ENCODE measurements at places on chromosomes 11 and 22. TPM values are rescaled to one million over a fixed set of nuclear protein-coding genes. Genes with fewer than 3 reads are reported as not detected.

- DNase-seq: peak; percentile 7
These were observed 112.9 kb upstream of the DDI1 start for GRCh38 chr11:103923451-103923931.

DNA sequence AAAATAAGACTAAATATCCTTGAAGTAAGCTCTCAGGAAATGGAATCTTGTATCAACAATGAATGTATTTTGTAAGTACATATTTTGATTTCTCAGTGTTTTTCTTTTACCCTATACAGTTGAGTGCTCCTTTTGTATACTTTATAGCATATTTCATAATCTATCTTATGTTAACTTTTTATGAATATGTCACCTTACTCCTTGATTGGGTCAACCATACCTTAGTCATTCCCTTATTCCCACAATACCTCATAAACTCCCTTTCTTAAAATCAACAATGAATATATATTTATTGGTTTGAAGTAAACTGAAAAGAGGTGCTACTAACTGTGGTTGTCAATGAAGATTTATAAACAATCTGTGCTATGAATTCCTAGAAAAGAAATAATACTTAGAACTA, 686.2 kb downstream of the METTL15 start:
- DNase-seq: no peak

- DNase-seq: no peak
These were observed 3.9 kb downstream of the HTATIP2 start for GRCh38 chr11:20367313-20367948.

DNA sequence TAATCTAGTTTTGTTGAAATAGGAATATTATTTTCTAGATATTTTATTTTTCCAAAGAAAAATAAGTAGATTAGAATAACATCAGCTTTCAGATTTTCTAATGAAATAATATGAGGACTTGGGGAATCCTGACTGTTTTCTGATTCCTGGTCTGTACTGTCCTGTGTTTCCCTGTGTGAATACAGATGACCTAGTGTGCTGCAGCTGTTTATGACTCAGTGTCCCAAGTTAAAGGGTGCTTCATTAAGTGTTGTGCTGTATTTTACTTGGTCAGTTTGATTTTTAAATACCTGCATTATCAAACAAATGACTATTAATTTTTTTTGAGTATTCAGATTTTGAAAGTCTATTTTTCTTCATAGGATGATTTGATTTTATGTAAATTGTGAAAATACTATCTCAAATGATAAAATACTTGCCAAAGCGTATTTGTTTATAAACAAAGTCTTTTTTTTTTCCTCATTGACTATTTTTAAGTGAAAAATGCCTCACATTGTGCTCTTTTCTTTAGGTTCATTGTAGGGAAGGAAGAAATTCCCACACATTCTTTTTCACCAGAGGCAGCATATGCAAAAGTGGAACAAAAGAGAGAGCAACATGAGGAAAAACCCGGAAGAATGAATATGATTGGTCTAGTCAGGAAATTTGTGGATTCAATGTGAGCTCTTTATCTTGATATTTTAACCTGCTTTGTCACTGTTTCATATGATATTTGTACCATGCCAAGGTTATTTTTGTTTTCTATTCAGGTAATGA, 264.2 kb downstream of the TMEM135 start:
- DNase-seq: peak; percentile 37

DNA sequence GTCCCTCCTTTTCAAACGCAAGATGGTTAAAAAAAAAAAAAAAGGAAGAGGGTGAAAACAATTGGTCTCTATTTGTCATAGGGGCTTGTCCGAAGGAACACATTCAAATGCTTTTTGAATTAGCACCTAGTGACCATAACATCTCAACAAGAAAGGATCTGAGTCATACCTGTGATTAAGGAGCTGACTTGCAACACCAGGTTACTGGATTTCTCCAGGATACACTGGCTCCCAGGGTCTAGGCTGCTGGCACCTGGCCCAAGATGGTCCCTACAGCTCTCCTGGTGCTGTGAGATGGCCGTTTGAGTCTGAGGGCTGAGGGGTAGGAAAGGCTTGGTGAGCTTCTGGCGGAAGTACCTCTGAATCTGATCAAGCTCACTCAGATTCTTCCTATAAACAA, 28.4 kb upstream of the UCP3 start:
- no peak for DNase-seq

- no peak for DNase-seq
These were observed 30.1 kb upstream of the KCNJ11 start for GRCh38 chr11:17418444-17419081.

DNA sequence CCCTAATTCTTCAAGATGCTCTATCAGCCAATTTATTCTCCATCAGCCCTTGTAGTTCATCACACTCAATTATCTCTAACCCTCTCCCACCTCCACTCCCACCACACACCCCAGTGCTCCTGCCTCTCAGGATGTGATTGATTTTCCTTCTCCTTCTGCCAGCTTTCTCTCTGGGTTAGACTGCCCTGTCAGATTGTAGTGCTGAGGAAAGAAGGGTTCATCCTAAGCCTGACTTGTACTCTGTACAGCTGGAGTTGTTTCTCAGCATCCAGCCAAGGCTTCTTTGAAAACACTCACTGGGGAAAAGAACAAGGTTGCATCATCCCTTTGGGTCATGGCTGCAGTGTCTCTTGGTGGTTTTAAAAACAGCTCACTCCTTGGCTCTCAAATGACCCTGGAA, 61.2 kb downstream of the CECR2 start:
- DNase-seq: no peak

- no peak for DNase-seq
These were observed 111.2 kb downstream of the BRD1 start for GRCh38 chr22:49716441-49716840.

- no peak for DNase-seq
These were observed 8.9 kb downstream of the TRPC6 start for GRCh38 chr11:101574886-101575285.

- DNase-seq: no peak
These were observed 4.2 kb downstream of the FIBP start for GRCh38 chr11:65883786-65884715.

DNA sequence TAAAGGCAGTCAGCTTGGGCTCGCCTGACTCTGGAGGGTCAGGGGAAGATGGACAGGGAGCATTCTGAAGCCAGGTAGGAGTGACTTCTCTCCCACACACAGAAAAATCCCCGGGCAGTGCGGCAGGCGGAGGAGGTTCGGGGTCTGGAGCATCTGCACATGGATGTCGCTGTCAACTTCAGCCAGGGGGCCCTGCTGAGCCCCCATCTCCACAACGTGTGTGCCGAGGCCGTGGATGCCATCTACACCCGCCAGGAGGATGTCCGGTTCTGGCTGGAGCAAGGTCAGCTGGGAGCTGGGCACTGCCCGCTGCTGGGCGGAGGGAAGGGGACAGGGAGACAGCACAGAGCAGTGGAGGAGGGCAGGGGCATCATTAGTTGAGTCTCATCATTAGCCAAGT, 13.2 kb upstream of the POU2F3 start:
- no peak for DNase-seq

GCAT gene
- polyA plus RNA-seq: 36.8 TPM
